ENCODE measurements at places on chromosomes 7 and 10.

- no peak for DNase-seq
Observed at GRCh38 chr10:52145636-52146035, 168.4 kb upstream of the DKK1 start.

DNA sequence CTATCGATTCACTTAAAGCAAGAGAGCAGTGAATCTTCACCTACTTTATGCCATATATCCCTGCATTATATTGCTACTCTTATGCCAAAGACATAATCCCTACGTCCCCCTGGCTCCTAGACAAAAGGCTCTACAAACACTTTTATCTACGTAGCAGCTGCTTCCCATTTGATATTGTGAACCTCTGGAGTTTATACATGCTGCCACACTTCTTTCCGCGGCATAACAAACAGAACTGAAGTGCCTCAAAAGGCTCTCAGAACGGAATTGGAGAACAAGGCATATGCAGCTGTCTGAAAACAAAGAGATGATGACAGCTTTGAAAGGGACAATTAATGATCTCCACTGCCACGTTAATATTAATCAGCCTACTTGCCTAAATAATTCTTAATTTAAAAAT is 985.6 kb upstream of the LRRN3 start:
- no peak for DNase-seq

- DNase-seq, result peak; percentile 47
Observed at GRCh38 chr10:110700947-110701616, 56.9 kb downstream of the RBM20 start.

- DNase-seq, result no peak
Observed at GRCh38 chr10:9297580-9297979, 1243.1 kb downstream of the GATA3 start.

GRCh38 chr10:64059884-64060283 is 538.7 kb downstream of the REEP3 start:
- no peak for DNase-seq

All from fibroblast of the aortic adventitia (primary cell).